Lower lobe of right lung (tissue), 2 donors: ENCODE measurements at places on chromosomes 7 and 10.

GRCh38 chr10:110919971-110920881 is 822 bp downstream of the SHOC2 start:
- peak; percentile 62 for DNase-seq

DNA sequence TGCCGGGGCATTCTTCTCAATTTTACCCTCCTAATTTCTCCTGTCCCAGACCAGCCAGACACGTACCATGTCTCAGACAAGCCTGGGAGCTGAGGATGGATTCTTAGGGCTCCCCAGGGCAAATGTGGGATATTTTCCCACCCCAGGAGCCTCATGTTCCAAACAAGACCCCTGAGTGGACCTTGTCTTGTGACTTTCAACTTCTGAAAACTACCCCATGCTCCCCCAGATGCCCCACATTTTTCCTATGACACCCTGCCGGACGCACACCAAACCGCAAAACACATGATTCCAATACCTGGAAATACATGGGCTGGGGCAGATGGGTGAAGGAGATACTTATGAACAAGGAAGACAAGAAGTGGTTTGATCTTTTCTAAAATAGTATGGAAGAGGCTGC is 874 bp downstream of the GIMAP5 start:
- DNase-seq = no peak

GRCh38 chr7:2546776-2547586 is 8.3 kb downstream of the BRAT1 start:
- DNase-seq = no peak

- DNase-seq = no peak
Observed at GRCh38 chr7:99218406-99219184, 10.7 kb upstream of the KPNA7 start.

DNA sequence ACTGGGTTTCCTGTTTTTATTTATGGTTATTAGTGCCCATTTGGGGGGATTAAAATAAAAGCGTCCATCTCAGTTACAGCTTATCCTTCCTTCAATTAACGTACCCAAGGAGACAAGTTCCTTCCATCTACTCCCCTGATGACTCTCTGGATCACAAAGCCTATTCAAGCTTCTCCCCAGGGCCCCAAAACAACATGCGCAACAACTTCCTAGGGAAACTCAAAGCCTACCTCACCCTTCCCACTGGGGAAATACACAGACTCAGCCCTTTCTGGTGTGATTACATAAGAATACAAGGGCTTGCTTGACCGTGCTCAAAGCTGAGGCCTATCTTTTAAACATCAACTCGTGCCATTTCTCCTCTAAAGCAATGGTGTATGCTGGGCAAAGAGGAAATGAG is 112.4 kb downstream of the CDK6 start:
- DNase-seq = no peak

DNA sequence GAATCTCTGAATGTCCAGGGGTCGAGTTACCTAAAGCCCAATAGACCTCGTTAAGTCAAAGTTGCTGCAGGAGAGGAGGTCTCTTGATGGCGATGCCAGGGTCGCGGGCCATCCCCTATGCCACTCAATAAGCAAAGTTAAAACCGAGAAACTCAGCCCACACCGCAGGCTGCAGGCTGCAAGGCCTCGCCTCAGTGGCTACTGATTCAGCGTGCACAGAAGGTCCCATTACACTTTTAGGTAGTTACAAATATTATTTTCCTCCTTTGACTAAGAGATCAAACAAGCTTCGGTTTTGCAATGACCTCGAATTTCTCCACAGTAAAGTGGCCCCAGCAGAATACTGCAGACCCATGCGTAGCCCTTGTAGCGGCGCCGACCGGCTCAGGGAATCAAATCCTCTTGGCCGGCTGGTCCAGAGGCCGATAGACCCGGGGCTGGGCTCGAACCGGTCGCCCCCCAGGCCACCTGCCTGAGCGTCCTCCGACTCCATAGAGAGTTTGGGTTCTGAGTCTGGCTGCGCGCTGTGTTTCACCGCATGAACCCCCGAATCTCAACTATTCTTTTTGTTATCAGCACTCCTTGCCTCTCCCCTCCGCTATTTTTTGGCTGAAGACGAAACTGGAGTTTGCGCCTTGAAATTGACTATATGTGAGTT is 2.3 kb downstream of the C1QL3 start:
- no peak for DNase-seq

DNA sequence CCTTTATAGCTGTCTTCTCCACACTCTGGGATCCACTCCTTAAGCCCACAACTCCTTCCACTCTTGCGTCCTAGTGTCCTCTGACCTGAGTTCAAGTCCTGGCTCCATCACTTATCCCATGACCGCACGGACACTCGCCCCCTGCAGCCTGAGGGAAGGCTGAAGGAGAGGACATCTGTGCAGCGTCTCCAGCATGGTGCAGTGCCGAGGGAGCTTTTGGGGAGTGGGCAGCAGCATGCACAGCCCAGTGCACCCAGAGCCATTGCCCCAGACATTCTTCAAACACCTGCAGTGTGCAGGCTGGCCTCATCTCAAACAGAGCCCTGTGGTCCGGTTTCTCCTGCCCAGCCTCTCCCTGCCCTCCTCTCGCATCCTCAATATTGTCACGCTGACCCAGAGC is 317.1 kb upstream of the ZMIZ1 start:
- no peak for DNase-seq

DNA sequence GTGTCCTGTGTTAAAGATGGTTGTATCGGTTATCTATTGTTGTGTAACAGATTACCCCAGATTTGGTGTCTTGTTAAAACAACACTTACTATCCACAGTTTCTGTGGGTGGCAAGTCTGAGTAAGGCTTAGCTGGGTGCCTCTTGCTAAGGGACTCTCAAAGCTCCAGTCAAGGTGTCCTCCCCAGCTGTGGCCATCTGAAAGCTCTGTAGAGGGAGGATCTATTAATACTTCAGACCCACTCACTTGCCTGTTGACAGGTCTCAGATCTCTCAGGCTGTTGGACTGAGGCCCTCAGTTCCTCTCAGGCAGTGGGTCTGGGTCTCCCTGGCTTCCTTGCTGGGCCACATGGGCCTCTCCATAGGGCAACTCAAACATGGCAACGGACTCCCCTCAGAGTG is 19.6 kb downstream of the ARID5B start:
- DNase-seq = no peak

DNA sequence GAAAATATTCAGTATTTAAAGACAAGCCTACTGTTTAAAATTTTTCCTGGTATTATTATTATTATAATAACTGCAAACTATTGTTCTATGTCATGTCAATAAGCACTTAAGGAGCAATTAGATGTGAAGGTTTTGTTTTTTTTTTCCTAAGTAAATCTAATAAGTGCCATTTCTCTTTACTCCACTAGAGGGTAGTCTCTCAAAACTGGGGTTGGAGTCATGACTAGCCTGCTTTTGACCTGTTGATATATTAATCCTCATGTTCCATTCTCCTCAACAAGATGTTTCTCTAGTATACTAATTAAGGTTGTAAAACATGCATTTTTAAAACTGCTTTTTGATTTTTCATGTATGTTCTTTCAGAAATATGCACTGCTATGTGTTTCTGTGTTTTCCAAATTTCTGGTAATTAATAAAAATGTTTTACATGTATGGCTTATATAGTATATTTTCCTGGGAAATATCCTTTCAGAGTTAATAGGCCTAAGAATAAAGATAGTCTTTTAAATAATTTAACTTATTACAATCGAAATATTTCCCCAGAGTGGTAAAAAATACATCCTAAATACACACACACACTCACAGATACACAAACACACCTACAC is 1.0 kb upstream of the LRRN3 start:
- DNase-seq = no peak

DNA sequence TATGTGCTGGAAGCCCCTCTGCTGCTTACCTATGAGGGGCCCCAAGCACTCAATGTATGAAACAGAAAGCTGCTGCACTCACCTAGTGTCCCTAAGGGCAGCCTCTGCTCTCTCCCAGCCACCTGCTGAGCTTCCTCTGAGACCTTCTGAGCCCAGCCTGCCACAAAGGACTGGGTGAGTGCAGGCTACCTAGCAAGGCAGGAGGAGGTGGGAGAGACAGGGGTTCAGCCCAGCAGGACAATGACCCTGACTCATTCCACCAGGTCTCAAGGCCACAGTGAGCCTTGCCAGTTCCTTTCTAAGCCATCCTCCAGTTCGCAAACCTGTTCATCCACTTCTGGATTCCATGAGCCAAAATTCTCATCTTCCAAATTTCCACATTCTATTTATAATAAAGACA is 16.3 kb downstream of the VOPP1 start:
- DNase-seq = no peak

DNA sequence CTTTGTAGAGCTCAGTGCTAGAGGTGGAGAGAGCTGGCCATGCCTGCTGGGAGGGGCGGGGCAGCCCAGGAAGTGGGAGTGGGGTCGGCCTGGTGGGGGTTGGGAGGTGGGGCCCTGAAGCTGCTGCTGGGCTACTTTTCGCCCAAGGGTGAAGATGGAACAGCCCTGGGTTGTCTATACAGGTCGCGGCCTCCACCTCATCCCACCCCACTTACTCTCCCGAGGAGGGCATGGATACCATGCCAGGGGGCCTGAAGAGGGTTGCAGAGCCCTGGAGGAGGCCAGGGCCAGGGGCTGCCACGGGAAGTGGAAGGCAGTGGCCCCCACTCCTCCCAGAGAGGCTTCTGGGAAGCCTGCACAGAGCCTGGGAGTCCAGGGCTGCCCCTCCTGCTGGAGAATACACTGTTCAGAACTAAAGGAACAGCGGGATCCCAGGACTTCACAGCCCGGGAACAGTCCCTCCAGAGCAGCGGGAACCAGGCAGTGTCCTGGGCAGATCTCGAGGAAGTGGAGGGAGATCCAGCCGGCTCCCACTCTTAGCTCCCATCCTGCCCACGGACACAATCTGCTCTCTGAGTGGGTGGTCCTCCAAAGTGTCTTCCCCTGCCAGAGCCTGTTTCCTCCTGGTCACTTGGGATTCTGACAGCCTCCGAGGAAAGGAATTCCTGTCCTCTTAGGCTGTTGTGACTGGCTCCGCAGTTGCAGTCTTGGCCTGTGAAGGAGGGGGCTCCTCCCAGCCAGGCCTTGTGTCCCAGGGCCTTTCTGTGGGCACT is 23.5 kb downstream of the MAT1A start:
- no peak for DNase-seq

GRCh38 chr10:11934262-11934661 is 108.3 kb downstream of the UPF2 start:
- DNase-seq = no peak

GRCh38 chr7:55056577-55057480 is 38.0 kb downstream of the EGFR start:
- DNase-seq = no peak

GRCh38 chr10:86836044-86836443 is 79.6 kb downstream of the BMPR1A start:
- no peak for DNase-seq

- no peak for DNase-seq
Observed at GRCh38 chr7:101400751-101401150, 38.1 kb downstream of the COL26A1 start.

DNA sequence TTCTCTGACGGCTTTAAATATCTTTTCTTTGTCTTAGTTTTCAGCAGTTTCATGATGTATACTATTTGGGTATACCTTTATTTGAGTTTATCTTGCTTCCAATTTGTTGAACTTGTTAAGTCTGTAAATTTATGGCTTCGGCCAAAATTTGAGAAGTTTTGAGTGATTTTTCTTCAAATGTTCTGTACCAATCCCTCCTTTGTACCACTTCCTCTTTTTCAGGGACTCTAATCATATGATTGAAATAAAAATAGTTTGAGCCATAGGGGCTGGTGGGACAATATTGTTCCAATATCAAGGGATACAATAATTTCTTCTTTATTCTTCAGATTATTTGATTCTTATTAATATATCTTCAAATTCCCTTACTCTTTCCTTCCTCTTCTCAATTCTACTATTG is 43.1 kb upstream of the CTTNBP2 start:
- no peak for DNase-seq

- no peak for DNase-seq
Observed at GRCh38 chr10:70549351-70549961, 53.1 kb downstream of the PRF1 start.

DNA sequence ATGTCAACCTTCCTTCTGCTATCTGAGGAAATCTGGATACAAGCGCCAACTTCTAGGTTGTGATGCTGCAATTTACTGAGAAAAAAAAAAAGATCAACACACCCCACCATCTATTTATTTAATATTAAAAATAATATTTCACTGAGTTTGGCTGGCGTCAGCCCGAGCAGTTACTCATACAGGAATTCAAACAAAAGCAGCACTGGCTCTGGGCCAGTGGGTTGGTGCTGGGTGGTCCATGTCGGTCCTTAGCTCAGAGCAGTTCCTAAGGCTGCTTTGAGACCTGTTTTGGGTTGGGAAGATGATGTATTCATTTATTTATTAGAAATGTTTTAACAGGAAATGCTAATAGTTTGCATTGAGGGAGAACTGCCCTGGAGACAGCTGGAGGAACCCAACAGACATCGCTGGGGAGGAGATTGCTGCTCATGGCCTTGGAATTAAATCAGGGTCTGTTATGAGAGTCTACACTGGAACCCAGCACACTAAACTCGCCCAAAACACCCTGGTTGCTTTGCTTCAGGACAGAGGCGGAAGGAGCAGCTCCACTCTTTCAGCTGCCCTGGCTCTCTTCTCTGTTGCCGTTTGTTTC is 36.3 kb upstream of the GOT1 start:
- no peak for DNase-seq

- DNase-seq = no peak
Observed at GRCh38 chr7:122438492-122438891, 133.9 kb upstream of the FEZF1 start.

GRCh38 chr7:139181404-139181803 is 49.6 kb upstream of the UBN2 start:
- no peak for DNase-seq

GRCh38 chr7:155618708-155619633 is 25.5 kb upstream of the RBM33 start:
- DNase-seq = no peak

DNA sequence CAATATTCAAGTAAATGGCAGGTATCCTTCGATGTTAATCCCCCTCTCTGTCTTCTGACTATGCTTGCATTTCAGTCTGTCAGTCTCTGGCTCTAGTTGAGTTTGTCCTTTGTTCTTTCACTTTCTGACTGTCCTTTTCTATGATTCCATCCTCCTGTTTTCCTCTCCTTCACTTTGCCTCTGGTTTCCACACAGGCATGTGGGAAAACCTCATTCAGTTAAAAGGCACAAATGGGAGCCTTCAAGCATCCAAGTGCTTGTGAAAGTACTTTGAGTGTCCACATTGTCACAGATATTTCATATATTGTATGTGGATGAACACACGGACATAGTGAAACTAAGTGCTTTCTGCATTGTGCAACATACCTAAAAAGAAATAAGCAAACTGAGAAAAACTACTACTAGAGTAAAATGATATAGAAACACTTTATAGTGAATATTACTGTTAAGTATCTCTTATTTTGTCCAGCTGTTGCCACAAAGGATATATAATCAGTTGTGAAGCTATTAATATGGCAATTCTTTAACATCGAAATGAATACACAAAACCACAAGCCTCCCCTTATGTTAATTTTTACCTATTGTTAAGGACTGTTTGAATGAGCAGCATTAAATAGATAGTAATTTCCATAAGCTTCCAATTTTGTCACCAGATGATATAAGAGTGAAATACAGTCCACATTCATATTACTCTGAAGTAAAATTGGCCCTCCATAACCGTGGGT is 71.7 kb downstream of the NRBF2 start:
- DNase-seq = no peak
